ENCODE measurements at places on chromosomes 5 and 9. TPM values are rescaled to one million over a fixed set of nuclear protein-coding genes. Genes with fewer than 3 reads are reported as not detected.

DNA sequence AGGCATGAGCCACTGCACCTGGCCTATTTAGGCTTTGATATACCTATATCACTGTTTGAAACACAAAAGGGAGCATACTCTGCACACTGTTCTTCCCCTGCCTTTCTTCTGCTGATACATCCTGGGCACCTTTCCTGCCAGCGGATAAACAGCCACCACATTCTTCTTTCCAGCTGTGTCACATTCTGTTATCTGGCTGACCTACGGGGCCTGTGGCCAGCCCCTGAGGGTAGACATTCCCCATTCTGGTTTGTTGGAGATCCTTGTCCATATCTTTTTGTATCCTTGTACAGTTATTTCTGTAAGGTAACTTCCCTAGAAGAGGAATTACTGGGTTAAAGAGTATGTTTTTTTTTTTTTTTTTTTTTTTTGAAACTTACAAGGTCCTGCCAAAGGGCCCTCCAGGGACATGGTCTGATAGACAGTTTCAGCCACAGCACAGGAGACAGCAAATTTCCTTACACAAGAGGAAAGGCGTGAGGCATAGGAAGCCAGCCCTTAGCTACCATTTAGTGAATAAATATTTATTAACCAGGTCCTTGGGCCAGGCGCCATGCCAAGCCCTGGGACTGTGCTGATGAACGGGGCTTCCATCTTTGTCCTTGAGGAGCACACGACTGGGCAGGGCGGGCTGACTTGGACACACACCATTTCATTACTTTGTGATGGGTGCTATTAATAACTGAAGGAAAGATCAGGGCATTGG lies 57.8 kb downstream of the ERGIC1 start:
- H3K4me3 ChIP-seq, result no peak overlapping the region
- H3K36me3 ChIP-seq, result peaks cover 3% of the 10 kb centered on the region
- peaks cover 1% of the 10 kb centered on the region for H3K4me1 ChIP-seq
- no peak for DNase-seq

- H3K27me3 ChIP-seq, result no peaks in the 10 kb centered on the region
- no peak for DNase-seq
- no peak overlapping the region for H3K4me3 ChIP-seq
- no peaks in the 10 kb centered on the region for H3K36me3 ChIP-seq
- no peak overlapping the region for H3K27ac ChIP-seq
- H3K4me1 ChIP-seq, result no peaks in the 10 kb centered on the region
These were observed 2257.5 kb upstream of the C9orf72 start for GRCh38 chr9:29830821-29831220.

DNA sequence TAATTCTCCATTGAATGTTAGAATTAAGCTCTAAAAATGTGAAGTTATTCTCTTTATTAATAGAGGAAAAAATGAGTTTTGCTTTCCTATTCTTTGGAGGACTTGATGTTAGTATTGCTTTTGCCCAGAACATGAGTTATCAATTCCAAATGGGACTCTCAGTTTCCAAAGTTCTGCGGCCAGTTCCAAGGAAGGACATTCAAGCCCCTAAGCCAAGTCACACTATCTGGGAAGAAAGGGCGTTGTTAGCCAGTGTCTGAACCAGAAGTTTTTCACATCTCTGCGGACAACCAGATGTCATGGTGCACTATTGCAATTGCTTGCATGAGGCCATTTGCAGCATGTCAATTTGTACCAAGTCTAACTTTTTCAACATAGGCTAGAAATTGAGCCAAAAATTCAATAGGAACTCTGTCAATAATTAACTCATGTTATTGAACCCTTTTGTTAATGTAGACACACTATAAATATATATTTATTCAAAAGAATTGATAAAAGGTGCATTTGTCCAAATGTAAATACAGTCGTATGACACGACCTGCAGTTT lies 183.3 kb upstream of the PIK3R1 start:
- peaks cover 3% of the 10 kb centered on the region for H3K27me3 ChIP-seq
- H3K27ac ChIP-seq, result no peak overlapping the region
- no peaks in the 10 kb centered on the region for H3K36me3 ChIP-seq
- H3K4me1 ChIP-seq, result no peaks in the 10 kb centered on the region
- H3K4me3 ChIP-seq, result no peak overlapping the region

- H3K4me1 ChIP-seq, result no peaks in the 10 kb centered on the region
- H3K4me3 ChIP-seq, result no peak overlapping the region
- no peak overlapping the region for H3K27ac ChIP-seq
- H3K27me3 ChIP-seq, result no peaks in the 10 kb centered on the region
These were observed 49.1 kb downstream of the ERAP1 start for GRCh38 chr5:96758621-96759020.

C5orf52 gene
- total RNA-seq, result 0.42 TPM

- peak overlapping the region; percentile 59 for H3K27ac ChIP-seq
- no peak for DNase-seq
- peak overlapping the region; percentile 71 for H3K4me3 ChIP-seq
- no peaks in the 10 kb centered on the region for H3K27me3 ChIP-seq
These were observed 78.4 kb downstream of the SLC38A9 start for GRCh38 chr5:55633574-55634208.

Measured in activated CD4-positive, alpha-beta T cell treated with anti-CD3 and anti-CD28 coated beads, Interleukin-2, amount 10 ng/mL, durations not matched to agents 24 days and 14 days (primary cell).